Fibroblast of the aortic adventitia (primary cell): ENCODE measurements at places on chromosomes 12 and 14.

- DNase-seq: no peak
These were observed 67.3 kb upstream of the GALNT9 start for GRCh38 chr12:132396657-132397056.

DNA sequence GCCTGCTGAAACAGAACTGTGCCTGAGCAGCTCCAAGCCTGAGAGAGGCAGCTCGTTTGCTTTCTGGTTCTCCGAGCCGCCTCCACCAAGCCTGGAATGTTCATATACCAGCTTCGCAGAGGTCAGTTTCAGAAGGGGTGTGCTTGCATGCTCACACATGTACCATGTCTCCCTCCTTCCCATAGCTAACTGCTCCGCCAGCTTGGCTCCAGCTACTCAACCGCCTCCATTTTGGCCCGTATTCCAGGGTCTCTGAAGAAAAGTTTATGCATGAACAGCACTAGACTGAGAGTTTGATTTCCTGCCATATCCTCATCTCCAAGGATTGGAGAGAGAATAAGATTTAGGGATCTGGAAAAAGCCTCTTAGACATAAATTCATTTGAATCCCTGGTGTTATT is 103.7 kb downstream of the SMOC1 start:
- no peak for DNase-seq

- peak; percentile 53 for DNase-seq
These were observed 51.1 kb downstream of the HSPB8 start for GRCh38 chr12:119229837-119230236.

- DNase-seq: no peak
These were observed 221.3 kb downstream of the SLC6A15 start for GRCh38 chr12:84691266-84691665.

- DNase-seq: peak; percentile 49
These were observed 22.9 kb downstream of the JKAMP start for GRCh38 chr14:59507063-59507751.

DNA sequence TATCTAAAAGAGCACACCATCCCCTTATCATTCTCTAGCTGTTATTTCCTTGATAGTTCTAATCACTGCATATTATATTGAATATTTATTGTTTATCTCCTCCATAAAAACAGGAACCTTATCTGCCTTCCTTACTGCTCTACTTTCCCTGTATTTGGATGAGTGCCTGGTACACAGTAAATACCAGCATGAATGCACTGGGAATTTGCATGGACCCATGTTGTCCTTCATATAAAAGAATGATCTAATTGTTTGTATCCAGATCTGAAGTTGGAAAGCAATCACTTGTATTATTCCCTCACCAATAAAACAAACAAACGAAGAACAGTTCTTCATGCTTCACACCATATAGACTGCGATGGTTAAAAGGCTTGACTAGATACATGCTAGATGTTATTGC is 15.3 kb upstream of the CNOT2 start:
- DNase-seq: no peak

DNA sequence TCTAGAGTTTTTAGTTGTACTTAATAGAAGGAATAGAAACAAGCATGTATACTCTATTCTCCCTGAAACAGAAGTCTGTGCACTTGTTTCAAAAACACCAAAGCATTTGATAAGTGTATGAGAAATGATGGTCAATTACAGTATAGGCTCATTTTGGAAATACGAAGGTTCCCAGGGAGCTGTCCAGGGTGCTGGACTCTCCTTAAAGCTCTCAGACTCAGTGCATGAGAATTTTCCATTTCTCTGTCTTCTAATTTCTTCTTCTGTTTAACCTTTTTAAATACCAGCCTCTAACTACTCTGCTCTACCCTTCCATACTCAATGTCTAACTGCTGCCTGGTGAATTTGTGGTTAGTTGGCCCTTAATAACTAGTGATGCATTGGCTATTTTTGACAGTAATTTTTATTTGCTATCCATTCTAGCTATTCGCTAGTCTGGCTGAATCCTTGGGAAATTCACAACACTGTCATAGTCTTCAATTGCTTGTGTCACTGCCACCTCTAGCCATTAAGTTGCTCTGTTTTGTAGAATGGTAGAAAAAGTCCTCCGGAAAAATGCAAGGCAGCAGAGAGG is 229.2 kb downstream of the NRXN3 start:
- DNase-seq: peak; percentile 12

GRCh38 chr12:112557951-112558630 is 139.3 kb downstream of the PTPN11 start:
- DNase-seq: no peak

- no peak for DNase-seq
These were observed 149.3 kb downstream of the RBM19 start for GRCh38 chr12:113816866-113817265.

DNA sequence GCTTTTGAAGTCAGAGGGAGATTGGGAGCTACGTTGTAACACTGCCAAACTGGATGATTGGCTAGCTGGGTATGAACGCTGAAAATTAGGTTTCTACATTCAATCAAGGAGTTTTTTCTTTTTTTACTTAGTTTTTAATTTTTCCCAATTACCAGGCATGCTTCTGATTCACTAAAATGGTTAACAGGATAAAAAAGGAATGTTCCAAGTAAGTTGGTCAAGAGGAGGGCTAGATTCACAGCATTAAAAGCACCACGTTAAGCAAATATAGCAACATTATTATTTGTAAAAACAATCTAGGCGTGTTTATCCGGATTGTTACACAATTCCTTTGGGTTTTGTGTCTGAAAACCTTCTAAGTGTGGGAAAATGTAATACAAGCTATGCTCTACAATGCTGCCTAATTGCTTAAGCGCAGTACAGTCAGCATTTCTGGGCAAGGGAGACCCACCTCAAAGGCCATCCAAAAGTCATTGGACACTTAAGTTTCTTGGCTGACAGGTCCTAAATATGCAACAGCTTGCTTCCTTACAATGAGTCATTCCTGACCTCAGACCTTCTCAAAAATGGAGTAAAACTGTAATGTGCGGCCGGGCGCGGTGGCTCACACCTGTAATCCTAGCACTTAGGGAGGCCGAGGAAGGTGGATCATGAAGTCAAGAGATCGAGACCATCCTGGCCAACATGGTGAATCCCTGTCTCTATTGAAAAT is 1.2 kb downstream of the RPLP0 start:
- peak; percentile 98 for DNase-seq

GRCh38 chr12:106245767-106246166 is 2.1 kb downstream of the CKAP4 start:
- peak; percentile 86 for DNase-seq
